ENCODE measurements at places on chromosomes 4 and X. TPM values are rescaled to one million over a fixed set of nuclear protein-coding genes. Genes with fewer than 3 reads are reported as not detected.

Gene SLC34A2
- total RNA-seq, result not detected

Gene GIMD1
- not detected for total RNA-seq

Gene NEIL3
- total RNA-seq, result 8.9 TPM

Gene PPP1R2C
- total RNA-seq, result not detected

Gene PPBP
- not detected for total RNA-seq

Gene VBP1
- total RNA-seq, result 35.8 TPM

Gene CXCL11
- 0.73 TPM for total RNA-seq

Gene PPP4R3C
- not detected for total RNA-seq

Gene SH2D1A
- total RNA-seq, result not detected

Gene PNCK
- total RNA-seq, result 0.33 TPM

Gene FRMD7
- not detected for total RNA-seq

Gene GASK1B
- total RNA-seq, result 32.1 TPM

Gene PCDH10
- total RNA-seq, result not detected

Gene PNMA6F
- total RNA-seq, result not detected

Gene CLCN4
- total RNA-seq, result 0.93 TPM

Gene ASB9
- 30.9 TPM for total RNA-seq

Gene BBS12
- 10.9 TPM for total RNA-seq

Gene DCAF4L1
- total RNA-seq, result 0.46 TPM

Gene XKRX
- under 0.01 TPM for total RNA-seq

Gene SPANXA1
- total RNA-seq, result not detected

Gene POU3F4
- total RNA-seq, result not detected

Gene HHIP
- not detected for total RNA-seq

Gene TLR10
- total RNA-seq, result 0.15 TPM

Gene ARHGAP36
- total RNA-seq, result not detected

Gene EXOC1L
- 0.62 TPM for total RNA-seq

Gene CAPN6
- total RNA-seq, result not detected

Gene WDR17
- total RNA-seq, result 7.3 TPM

Gene SLC4A4
- total RNA-seq, result under 0.01 TPM

Gene PDCL2
- not detected for total RNA-seq

Gene EPGN
- total RNA-seq, result not detected

Gene DCUN1D4
- 42.3 TPM for total RNA-seq

Gene TMEM35A
- not detected for total RNA-seq

Gene GC
- total RNA-seq, result not detected

Gene SORBS2
- total RNA-seq, result 103 TPM

Gene PLA2G12A
- total RNA-seq, result 50.9 TPM

Gene ANOS1
- 0.34 TPM for total RNA-seq

Gene MAGEB1
- total RNA-seq, result not detected

Gene SLC7A11
- total RNA-seq, result 303 TPM

Gene BTK
- total RNA-seq, result under 0.01 TPM

Gene ACOX3
- total RNA-seq, result 21.6 TPM

Gene TRPC3
- total RNA-seq, result not detected

Gene MAGEC2
- total RNA-seq, result not detected

Gene GLOD5
- not detected for total RNA-seq

Gene CYLC1
- not detected for total RNA-seq

Gene BANK1
- total RNA-seq, result not detected

Gene PRSS12
- 3.7 TPM for total RNA-seq

Gene TKTL1
- not detected for total RNA-seq

Gene MAB21L2
- total RNA-seq, result not detected

Gene SLIT2
- total RNA-seq, result 1.4 TPM

Gene HERC5
- total RNA-seq, result 83.9 TPM

Gene USP46
- total RNA-seq, result 10.3 TPM
